ENCODE measurements at places on chromosomes 6 and 20.

DNA sequence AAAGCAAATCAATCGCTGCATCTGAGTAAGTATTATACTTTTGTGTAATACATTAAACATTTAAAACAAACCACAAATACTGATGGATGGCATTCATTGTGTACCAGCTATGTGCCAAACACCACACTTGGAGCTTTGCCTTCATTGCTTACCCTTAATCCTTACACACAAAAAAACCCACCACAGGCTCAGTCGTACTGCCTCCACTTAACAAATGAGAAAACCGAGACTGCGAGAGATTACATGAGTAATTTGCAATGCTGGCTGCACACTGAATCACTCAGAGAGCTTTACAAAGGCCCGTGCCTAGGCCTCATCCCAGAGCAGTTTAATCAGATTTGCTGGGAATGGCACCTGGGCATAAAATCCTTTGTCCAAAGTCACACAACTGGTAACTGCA, 130.5 kb downstream of the EDN1 start:
- no peak for DNase-seq

DNA sequence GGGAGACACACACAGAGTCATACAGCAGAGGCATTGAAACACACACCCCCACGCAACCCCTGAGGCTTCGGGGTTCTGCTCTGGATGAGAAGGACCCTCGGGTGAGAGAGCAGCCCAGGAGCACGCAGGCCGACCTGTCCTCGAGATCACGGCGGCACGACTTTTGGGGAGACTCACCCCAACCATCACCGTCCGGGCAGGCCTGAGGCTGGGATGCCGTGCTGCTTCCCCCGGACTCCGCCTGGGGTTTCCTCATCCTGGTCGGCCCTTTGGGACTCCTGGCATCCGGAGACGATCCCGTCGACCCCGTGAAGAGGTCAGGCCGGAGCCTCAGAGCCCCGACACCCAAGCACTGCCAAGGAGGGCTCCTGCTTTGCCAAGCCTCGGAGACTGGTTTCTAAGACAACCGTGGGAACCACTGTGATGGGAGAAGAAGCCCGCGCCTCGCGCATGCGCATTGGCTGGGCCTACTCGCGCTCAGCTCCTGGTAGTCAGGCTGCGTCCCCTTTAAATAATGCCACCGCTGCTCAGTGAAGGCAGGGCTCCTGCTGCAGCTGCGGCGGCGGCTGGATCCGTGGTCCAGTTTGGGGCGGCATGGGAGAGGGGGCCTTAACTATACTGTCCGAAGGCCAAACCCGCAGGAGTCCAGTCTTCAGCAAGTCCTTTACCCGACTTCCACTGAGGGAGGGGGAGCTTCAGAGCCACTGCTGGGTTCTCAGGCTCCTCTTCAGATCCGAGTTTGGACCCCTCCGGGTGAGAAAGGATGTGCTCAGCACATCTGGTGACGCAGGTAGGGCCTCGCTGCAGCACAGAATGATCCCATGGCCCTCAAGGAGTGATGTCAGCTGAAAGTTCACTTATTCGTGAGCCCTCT, 171.4 kb upstream of the ZNF337 start:
- peak; percentile 77 for DNase-seq

DNA sequence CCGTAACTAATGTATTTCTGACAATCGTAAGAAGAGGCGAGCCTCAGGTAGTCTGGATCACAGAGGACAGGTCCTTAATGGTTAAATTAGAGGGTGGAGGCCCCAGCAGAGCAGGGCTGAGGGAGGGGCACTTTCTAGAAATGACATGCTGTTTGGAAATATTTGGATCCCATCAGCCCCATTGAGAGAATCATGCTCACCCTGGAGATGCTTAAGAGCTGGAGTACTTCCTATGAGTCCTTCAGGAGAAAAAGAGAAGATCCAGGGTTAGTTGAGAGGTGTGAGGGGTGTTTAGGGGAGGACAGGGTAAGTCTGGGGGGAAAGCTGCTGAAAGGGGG, 123.0 kb downstream of the TCP11 start:
- no peak for DNase-seq

DNA sequence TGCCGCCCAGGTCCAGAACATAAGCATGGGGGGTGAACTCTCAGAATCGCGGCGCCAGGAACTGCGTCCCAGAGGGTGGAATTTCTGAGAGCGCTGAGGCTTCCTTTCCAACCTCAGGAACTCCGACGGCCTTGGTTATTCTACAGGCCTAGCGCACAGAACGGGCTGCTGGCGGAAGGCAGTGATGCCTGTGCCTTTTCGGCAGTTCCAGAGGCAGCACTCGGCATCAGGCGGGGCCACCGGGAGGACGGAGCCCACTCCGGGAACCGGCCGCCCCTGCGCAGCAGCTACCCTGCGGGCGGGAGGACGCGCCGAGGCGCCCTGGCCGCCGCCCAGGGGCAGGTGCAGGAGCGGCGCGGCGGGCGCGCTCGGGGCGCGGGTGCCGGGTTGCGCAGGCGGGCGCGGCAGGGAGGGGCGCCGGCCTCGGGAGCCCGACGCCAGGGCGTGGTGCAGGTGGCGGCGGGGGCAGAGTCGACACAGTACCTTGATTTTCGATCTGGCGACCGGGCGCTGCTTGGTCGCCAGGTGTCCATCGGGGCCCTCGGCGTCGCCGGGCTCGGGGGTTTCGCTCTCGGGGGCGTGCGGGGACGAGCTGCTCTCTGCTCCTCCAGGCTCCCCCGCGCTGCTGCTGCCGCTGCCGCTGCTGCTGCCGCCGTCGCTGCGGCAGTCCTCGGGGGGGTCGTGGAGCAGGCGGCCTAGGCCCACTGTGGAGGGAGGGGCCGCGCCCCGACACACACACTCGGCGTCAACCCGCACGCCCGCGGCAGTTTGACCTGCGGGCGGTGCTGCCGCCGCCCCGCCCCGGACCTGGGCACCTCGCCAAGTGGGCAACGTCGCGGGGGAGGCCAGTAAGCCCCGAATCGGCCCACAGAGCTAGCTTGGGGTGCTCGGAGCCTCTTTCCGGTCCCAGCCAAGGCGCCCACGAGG, 1.3 kb downstream of the OVOL2 start:
- no peak for DNase-seq

- DNase-seq = no peak
Measured at GRCh38 chr20:21804802-21805201, 99.3 kb downstream of the PAX1 start.

Data from central memory CD4-positive, alpha-beta T cell (primary cell).